ENCODE measurements at places on chromosomes 2 and 18.

DNA sequence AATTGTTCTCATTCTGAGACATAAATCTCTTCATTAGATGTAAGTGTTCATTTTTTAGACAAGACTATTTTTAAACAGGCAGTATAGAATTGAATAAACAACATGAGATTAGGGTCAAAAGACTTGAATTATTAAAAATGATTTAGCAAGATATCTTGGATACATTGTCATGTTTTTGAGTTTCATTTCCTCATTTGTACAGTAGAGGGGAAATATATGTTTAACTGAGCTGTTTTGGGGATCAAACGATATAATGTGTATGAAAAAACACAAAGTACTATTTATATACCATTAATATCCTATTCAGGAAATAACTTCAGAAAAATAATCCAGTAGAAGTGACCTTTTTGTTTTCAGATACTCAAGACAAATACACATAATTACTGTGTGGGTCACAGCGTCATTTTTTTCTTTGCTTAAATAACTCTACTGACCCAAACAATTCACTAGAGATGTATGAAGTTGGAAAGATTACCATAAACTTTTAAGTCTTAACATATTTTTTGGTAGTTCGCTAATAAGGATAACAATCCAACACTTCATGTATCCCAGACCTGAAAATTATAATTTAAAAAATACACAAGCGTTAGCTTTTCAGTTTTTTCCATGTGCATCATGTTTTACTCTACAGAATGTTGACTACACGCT lies 896 bp upstream of the ASXL3 start:
- peak overlapping the region; percentile 37 for H3K4me3 ChIP-seq
- H3K36me3 ChIP-seq = no peaks in the 10 kb centered on the region
- peaks cover 5% of the 10 kb centered on the region for H3K4me1 ChIP-seq
- no peak for DNase-seq
- H3K27ac ChIP-seq = no peak overlapping the region
- peaks cover 7% of the 10 kb centered on the region for H3K27me3 ChIP-seq

DNA sequence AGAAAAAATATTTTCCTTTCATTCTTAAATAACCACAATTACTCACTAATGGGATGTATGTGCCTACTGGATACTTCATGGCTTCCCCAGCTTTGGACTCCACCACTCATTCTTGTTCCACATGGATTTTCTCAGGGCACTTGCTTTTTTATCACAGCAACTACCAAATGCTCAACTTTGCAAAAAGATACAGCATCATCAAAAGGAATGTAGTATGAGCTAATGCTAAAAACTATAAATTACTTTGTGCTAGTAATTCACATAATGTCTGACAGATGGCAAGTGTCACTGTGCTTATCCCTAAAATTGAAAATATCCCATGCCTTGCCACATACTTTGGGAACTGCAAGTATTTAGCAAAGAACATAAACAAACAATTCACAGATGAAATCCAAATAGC lies 130.4 kb upstream of the ZFP36L2 start:
- no peaks in the 10 kb centered on the region for H3K27me3 ChIP-seq
- H3K4me3 ChIP-seq = no peak overlapping the region
- DNase-seq = no peak

DNA sequence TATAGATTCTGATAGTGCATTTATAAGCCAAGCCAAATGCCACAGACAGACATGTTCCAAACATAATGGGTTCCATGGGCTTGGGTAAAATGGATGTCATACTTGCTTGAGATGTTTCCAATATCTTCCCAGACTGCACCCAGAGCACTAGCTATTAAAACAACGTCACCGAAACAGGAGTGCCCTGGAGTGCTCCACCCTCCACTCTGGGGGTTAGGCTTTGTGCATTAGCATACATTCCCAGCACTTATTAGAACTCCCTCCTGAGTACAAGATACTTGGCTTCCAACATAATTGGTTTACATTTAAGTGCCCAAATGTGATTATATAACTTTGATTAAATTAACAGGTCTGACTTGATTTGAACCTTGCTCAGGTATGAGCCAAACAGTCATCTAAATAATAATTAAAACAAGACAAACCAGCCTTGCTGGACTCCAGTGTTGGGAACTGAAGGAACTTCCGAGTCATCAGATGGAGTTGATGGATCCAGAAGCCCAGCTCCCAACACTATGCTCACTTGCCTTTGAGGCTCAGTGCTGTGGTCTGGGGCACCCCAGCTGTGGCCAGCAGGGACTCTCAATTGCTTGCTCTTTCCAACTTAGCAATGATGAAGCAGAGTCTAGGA lies 60.5 kb upstream of the LGALSL start:
- no peak overlapping the region for H3K27ac ChIP-seq
- no peak for DNase-seq
- peaks cover 32% of the 10 kb centered on the region for H3K27me3 ChIP-seq
- no peaks in the 10 kb centered on the region for H3K4me1 ChIP-seq

- peaks cover 24% of the 10 kb centered on the region for H3K4me1 ChIP-seq
- peaks cover 4% of the 10 kb centered on the region for H3K36me3 ChIP-seq
- H3K27me3 ChIP-seq = no peaks in the 10 kb centered on the region
- DNase-seq = no peak
- H3K27ac ChIP-seq = no peak overlapping the region
- no peak overlapping the region for H3K4me3 ChIP-seq
Observed at GRCh38 chr2:223865907-223866508, 28.6 kb upstream of the AP1S3 start.

- no peak overlapping the region for H3K4me3 ChIP-seq
- no peak overlapping the region for H3K27ac ChIP-seq
- peaks cover 26% of the 10 kb centered on the region for H3K27me3 ChIP-seq
- H3K4me1 ChIP-seq = no peaks in the 10 kb centered on the region
Observed at GRCh38 chr2:95310216-95310615, 13.1 kb downstream of the KCNIP3 start.

DNA sequence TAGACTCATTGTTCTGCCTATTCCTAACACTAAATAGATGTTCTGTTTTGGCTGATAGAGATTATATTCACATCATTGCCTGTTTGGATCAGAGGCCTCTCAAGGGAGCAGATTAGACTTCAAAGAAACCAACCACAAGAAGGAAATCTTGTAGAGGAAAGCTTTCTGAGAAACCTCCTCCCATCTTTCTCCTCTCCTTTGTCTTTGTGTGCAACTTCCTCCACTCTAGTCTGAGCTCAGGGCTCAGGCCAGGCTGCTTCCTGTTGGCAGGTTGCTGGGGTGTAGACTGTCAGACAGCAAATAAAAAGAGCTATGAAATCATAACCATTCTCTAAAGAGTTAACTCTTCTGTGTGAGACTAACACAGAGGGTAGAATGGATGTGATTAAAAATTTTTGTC lies 113.0 kb downstream of the TGFA start:
- peaks cover 7% of the 10 kb centered on the region for H3K4me1 ChIP-seq
- H3K36me3 ChIP-seq = no peaks in the 10 kb centered on the region
- no peak for DNase-seq
- peaks cover 19% of the 10 kb centered on the region for H3K27me3 ChIP-seq
- H3K27ac ChIP-seq = no peak overlapping the region

All from central memory CD8-positive, alpha-beta T cell (primary cell).